ENCODE measurements at places on chromosomes 3 and 15.

- no peak for DNase-seq
Observed at GRCh38 chr3:81300324-81300927, 461.0 kb downstream of the GBE1 start.

- DNase-seq = no peak
Observed at GRCh38 chr3:15958692-15959433, 161.1 kb upstream of the ANKRD28 start.

GRCh38 chr3:176631165-176631564 is 566.1 kb downstream of the TBL1XR1 start:
- DNase-seq = no peak

GRCh38 chr3:72065236-72065635 is 280.3 kb upstream of the PROK2 start:
- DNase-seq = no peak

DNA sequence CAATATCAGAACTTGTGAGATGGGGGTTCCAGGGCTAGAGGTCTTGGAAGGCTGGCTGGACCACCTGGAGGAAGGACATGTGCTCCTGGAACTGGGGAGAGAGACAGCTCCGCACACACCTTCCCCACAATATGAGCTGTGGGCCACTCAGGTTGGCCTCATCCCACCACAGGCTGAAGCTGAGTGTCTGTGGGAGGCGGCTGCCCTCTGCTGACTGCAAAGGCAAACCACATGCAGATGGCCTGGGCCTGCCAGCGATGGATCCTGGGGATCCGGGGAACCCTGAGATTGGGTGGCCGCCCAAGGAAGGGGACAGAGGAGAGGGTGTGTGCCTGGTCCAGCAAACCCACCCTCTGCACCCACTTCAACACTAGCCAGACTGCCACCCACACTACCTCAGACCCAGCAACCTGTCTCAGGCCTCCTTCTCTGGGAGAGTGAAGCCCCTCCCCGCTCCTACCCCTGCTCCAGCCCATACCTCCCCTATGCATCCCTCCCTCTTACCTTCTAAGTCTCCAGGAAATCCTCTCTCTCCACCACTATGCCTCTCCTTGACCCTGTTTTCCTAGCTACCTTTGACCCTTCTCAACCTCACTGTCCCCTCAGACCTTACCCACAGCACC is 44.8 kb downstream of the CYP11A1 start:
- DNase-seq = peak; percentile 41

GRCh38 chr3:42012383-42012934 is 50.6 kb upstream of the ULK4 start:
- peak; percentile 28 for DNase-seq

DNA sequence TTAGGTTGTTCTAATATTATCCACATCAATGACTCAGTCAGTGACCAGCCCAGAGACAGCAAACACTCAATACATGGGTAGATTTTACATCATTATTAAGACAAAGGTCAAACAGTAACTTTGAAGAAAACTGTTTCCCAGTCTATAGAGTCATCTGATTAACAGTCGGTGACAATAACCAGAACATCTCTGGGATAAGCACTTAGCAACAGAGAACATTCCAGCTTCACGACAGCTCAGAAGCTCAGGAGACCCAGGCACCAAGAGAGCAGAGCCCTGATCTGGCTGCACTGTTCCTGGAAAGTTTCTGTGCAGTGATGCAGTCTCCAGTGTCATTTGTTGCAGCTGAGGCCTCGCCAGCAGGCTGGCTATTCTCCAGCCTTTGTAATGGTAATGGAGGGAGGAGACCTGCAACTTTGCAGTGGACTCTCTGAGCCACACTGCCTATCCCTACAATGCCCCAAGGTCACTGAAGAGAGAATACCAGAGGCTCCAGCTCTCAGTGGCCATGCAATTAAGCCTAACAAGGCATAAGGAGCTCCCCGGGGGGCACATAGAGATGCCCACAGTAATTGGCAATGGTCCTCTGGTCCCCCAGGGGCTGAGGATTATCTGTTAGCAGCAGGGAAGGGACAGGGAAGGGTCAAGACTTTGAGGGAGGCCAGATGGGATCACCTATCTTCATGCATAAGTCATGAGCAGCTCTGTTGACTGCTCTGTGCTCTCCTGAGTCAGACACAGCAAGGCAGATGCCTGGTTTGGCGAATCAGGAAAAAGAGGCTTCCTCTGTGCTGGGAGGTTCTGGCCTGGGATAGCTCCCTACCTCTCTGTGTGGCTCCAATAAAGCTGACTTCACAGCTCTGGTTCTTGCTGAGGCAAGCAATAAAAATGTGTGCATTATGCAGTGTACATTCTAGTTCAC is 163.6 kb downstream of the CTNNB1 start:
- DNase-seq = no peak

GRCh38 chr3:110897046-110897445 is 174.6 kb upstream of the NECTIN3 start:
- DNase-seq = no peak

DNA sequence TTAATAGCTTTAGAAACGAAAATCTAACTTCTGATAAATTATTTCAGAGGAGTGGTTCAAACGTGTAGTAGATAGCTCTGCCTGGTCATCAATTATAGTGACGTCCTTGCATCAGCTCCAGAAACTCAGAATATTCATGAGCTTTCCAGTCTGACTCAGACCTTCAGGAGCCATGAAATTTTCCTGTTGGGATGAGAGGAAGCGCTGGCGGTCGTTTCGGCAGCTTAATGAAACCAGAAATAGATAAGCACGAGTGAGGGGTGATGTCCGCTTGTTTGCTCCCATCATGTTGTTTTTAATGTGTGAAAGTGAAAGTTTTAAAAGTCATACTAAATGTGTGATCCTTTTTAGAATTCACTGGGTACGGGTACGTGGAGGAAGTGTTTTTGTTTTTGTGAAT is 141.1 kb downstream of the PGPEP1L start:
- no peak for DNase-seq

DNA sequence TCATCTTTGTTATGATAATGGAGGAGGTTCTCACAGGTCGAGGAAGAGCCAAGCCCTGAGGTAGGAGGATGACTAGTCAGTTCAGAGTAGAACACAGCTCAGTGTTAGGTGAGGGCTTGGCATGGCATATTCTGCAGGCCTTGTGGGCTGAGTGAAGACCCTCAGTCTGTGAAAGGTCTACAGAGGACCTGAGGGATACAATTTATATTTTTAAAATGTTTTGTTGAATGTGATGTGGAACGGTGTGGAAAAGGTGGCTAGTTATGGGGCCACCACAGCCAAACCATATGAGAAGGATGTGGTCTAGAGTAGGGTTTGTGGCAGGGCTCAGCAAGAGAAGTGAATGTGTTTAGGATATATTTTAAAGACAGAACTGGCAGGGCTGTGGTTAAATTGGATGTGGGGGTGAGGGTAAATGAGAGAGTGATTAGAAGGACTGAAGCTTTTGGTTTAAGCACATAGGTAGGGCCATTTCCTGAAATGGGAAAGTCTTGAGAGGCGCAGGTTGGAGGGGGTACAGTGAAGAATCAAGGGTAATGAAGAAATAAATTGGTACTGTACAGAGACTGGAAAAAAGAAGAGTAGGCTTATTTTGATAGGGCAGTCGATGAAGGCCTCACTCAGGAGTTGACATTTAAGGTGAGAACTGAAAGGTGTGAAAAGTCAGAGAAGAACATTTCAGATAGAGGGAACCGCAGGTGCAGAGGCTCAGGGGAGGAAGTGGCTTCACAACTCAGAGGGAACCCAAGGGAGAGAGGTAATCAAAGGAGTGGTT is 60.5 kb downstream of the SPTSSB start:
- DNase-seq = peak; percentile 25

Data from central memory CD8-positive, alpha-beta T cell (primary cell).